ENCODE measurements at places on chromosomes 11 and 22. TPM values are rescaled to one million over a fixed set of nuclear protein-coding genes. Genes with fewer than 3 reads are reported as not detected.

DNA sequence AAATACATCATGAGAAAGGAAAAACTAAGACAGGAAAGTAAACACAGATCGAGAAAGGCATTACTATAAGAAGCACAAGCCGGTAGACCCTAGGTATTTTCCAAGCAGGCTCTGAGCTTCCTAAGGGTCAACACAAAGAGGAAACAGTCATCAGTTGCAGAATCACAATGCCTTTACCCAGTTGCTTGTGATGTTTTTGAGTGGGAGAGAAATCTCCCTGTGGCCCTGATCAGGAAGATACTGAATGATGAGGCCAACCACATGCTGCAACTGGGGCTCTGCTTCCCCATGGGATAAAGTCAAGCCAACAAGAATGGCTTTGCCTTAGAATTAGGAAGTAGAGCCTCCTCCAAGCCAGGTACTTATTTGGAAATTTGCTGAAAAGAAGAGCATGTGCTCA, 132.6 kb downstream of the MICAL2 start:
- no peak for DNase-seq

NNMT gene
- 0.41 TPM for total RNA-seq

DNA sequence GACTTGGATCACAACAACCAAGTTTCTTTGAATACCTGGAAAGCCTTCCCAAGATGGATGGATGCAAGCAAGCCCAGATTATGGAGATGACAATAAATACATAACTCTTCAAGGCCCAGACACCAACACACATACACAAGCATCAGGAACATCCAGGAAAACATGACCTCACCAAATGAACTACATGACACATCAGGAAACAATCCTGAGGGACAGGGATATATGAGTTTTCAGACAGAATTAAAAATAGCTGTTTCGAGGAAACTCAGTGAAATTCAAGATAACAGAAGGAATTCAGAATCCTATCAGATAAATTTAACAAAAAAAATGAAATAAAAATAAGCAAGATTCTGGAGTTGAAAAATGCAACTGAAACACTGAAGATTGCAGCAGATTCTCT, 659.4 kb downstream of the METTL15 start:
- no peak for DNase-seq

DNAJB13 gene
- not detected for total RNA-seq

IGSF9B gene
- 6.9 TPM for total RNA-seq

DNA sequence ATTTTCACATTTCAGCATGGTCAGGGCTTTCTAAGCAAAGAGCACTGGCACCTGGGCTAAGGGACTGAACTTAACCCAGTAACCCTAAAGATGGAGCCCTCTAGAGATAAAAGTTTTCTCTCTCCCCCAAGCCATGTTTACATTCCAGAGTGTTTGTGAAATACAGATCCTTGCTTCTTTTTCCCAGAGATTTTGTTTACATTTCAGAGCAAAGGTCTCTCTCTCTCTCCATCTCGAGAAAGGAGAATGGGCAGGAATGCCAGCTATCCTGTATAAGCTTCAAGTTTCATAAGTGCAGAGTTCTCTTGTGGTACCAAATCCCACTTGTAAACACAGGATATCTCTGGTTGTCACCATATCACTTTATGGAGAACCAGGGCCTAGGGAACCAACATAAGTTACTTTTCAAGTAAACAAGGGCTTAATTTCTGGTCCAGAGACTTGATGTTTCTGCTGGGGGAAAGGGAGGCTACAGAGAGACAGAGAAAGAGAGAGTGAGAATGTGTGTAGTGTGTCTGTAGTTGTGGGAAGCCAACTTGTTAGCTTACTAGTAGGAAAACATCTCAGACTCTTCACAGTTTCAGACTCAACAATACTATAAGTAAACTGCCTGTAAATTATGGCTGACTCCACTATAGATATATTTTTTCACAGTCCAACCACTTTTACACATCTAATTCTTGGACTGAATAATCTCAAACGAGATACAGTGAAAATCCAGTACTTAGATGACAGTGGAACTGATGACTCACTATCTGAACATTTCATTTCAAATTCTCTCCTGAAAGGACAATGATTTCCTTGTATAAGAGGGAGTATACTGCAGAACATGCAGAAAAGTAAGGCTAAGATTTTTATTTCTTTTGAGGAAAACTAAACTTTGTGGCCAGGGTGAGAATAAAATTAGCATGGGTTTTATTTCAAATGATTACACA, 76.2 kb downstream of the ARHGAP32 start:
- DNase-seq = no peak

GRCh38 chr22:28358312-28358711, 321.3 kb downstream of the TTC28 start:
- DNase-seq = no peak
